Astrocyte (in vitro differentiated cells and primary cell): ENCODE measurements at places on chromosomes 7 and 10. TPM values are rescaled to one million over a fixed set of nuclear protein-coding genes. Genes with fewer than 3 reads are reported as not detected.

GRCh38 chr10:46239993-46240683, 46.7 kb upstream of the ANTXRL start:
- H3K4me3 ChIP-seq = no peak overlapping the region
- no peaks in the 10 kb centered on the region for H3K27me3 ChIP-seq
- no peak overlapping the region for H3K27ac ChIP-seq

DNA sequence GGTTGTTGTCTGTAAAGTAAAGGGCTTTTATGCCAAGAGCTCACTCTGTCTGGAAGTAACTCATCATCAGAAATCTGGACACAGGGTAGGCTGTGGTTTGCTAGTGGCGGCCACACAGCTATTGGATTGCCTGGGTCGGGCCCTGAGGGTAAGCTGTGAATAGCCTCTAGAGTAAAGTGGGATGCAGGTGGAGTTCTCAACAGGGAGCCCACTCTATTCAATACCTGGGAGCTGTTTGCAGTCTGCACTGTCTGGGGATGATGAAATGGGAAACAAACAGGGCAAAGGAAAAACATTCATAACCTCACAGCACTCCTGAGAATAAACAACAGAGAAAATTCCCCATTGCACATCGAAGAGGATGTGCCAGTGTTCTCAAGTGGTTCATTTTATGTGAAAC, 582.6 kb downstream of the CALN1 start:
- peaks cover 6% of the 10 kb centered on the region for H3K4me1 ChIP-seq
- no peaks in the 10 kb centered on the region for H3K27me3 ChIP-seq
- H3K27ac ChIP-seq = no peak overlapping the region
- no peak overlapping the region for H3K4me3 ChIP-seq

DNA sequence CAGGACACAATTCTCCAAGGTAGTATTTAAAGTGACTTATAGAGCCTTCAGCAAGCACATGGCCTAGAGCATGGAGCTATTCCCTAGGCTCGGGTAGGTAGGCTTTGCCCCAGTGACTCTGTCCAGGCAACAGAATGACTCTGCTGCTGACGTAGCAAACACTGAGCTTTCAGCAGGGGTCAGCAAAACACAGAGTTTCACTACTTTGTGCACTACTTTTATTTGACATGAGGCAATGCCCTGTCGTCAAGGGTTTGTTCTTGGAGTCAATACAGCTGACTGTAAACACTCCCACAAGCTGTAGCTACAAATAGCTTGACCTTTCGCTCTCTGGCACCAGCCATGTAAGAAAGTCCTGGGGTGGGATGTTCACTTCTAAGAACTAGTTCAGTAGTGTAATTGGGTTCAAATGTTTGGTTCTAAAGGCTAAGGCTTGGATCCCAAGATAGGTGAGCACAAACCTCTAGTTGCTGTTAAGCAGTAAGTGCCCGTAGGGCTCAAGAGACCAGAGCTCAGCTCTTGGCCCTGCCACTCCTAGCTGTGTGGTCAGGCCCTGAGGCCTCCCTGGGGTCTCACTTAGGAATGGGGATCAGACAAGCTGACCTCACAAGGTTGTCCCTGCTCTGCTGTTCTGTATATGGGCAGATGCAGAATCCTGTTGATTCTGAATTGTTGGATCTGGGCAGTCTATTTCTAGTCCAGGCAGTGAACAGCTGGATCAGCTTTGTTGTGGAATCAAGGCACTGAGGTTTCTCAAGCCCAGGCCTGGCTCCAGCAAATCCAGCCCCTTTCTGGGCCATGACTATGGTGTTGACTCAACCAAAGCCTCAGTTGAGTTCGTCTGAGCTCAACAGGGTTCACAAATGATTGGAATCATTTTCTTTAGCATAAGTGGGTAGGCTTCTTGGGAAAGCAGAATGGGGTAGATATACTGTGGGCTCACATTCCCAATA, 10.7 kb downstream of the NODAL start:
- H3K4me3 ChIP-seq = no peak overlapping the region
- no peaks in the 10 kb centered on the region for H3K27me3 ChIP-seq
- no peak overlapping the region for H3K27ac ChIP-seq
- no peak for DNase-seq
- peaks cover 28% of the 10 kb centered on the region for H3K36me3 ChIP-seq

- H3K4me1 ChIP-seq = no peaks in the 10 kb centered on the region
- H3K4me3 ChIP-seq = no peak overlapping the region
- DNase-seq = no peak
- no peak overlapping the region for H3K27ac ChIP-seq
- no peaks in the 10 kb centered on the region for H3K36me3 ChIP-seq
These were observed 242.6 kb upstream of the PITRM1 start for GRCh38 chr10:3415038-3415736.

The TNS3 gene
- total RNA-seq = 92.9 and 105 TPM in 2 replicates

The NEBL gene
- total RNA-seq = 3.7 and 6.0 TPM in 2 replicates

DNA sequence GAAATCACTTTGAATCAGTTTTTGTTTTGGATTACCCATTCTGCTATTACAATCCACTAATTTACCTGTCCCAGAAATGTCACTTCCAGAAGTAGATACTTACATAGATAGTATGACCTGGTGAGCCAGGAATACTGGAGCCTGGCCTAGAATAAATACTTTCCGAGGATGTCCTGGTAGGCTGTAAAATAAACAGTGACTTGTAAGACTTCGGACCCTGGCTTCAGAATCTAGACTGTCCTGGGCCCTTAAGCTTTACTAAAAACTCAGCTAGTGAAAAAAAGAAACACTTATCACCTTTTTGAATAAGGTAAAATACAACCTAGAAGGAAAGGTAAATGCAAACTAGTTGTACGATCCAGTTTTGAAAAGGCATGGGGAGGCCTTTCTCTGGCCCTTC, 69.5 kb upstream of the AFAP1L2 start:
- H3K27ac ChIP-seq = no peak overlapping the region
- no peaks in the 10 kb centered on the region for H3K27me3 ChIP-seq
- DNase-seq = no peak
- no peaks in the 10 kb centered on the region for H3K4me1 ChIP-seq
- H3K4me3 ChIP-seq = no peak overlapping the region

The VSTM4 gene
- 1.1 and 1.8 TPM in 2 replicates for total RNA-seq

The LMTK2 gene
- total RNA-seq = 14.5 and 15.2 TPM in 2 replicates
